ENCODE measurements at places on chromosomes 7 and 10.

- DNase-seq = no peak
These were observed 378.5 kb downstream of the CCSER2 start for GRCh38 chr10:84706875-84707274.

DNA sequence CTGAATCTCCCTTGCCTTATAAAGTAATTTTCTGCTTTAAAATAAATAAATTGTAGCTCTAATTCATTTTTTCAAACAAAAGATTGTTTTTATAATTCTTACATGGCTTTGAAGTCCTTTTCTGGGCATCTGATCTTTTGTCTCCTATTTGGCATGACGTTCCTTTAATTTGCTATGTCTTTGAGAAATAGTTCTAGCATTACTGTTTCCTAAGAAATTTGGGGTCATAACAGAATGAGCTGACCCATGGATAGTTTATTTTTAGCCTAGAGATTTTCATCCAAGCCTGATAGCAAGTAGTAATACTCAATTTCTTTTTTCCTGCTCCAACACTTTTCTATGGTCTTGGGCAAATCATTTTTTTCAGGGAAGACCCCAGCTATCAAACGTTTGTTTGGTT, 31.4 kb downstream of the CCDC71L start:
- no peak for DNase-seq

- no peak for DNase-seq
These were observed 43.1 kb downstream of the NKX6-2 start for GRCh38 chr10:132742837-132743194.

- DNase-seq = no peak
These were observed 93.7 kb upstream of the NMT2 start for GRCh38 chr10:15262036-15262713.

DNA sequence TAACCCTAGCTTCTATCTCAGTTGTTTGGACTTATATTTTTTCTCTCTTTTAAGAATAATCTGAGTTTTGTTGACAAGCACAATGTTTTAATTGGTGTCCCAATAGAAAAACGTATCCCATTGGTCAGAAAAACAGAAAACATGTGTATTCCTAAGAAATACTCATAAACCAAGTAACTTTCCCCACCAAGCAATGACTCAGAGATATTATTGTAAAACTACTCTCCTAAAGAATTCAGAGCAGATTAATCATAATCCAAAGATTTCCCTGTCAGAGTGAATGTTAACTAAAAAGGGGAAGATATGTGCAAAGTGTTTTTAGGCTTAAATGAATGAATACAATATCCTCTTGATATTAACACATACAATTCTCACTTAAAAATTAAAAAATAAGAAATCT, 29.4 kb upstream of the MBL2 start:
- no peak for DNase-seq

DNA sequence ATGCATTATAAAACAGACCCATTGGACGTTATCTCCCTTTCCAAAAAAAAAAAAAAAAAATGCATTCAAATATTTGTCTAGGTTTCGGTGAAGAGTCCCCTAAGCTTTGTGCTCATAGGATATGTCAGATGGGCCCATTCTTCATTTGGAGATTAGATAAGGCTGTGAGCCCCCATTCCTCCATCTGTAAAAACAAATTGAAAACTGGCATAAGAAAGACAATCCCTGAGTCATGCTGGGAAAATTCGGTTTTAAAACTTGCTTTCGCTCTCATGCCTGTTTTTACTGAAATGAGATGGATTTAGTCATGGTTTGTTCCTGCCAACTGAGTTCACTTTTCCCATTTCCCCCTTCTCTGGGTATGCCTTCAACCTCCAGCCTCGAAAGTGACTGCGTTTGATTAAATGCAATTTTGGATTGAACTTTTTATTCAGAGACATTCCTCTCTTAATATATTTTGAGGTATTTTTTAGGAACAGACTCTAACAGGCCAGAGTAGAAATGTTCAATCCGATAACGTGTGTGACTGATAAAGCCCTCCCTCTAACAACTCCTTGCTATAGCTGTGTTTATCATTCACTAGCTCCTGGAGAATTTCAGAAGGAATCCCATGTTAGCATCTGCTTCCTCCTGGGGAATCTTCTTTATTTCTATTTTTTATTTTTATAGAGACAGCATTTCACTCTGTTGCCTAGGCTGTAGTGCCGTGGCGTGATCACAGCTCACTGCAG, 190.9 kb upstream of the LYZL2 start:
- DNase-seq = no peak

- DNase-seq = no peak
These were observed 30.0 kb upstream of the EIF5AL1 start for GRCh38 chr10:79482304-79482703.

DNA sequence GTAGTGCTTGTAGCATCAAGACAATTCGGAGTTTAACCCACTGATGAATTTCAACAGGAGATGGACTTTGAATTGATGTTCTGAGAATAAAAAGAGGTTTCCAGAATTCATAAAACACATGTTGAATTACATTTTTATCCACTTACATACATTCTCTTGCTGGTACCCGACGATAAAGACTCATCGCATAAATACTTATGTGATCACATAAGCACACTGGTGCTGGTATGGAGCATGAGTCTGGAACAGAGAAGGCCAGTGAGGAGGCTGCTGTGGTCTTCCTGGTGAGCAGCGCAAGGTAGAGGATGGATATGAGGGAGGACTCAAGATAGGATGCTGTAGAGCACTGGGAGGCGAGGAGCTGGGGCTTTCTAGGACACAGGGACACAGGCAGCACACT, 109.0 kb downstream of the RNF216 start:
- no peak for DNase-seq

DNA sequence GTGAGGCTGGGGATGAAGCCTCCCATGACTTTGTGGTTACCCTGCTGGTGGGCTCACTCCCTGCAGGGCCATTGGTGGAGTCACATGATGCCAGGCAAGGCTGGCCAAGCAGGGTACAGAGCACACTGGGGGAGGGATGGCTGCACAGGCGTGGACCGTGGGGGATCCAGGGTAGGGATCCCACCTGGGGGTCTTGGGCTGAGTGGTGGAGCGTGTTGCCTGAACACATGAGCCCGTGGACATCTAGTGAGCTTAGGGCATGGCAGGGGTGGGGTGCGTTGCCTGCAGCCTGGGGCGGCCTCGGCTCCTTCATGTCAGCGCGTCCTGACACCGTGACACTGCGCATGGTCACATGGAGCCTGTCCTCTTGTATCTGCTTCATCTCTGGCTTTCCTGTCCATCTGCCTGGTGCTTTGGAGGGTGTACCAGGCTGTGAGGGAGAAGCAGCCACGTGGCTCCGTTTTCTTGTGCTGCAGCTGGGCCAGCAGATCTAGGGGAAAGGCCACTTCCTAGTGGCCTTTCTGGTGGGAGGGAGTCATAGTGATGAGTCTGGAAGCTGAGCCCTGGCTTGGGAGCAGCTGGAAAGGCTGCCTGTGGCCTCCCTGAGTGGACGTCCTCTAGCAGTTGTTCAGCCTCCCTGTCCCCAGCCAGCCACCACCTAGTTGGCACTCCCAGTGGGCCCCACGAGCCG, 96.2 kb downstream of the LHPP start:
- no peak for DNase-seq

- DNase-seq = no peak
These were observed 621.4 kb downstream of the POM121L12 start for GRCh38 chr7:53656881-53657280.

GRCh38 chr7:139358541-139359365, 941 bp upstream of the LUC7L2 start:
- DNase-seq = peak; percentile 42

GRCh38 chr7:80057488-80057887, 77.1 kb upstream of the GNAI1 start:
- no peak for DNase-seq

DNA sequence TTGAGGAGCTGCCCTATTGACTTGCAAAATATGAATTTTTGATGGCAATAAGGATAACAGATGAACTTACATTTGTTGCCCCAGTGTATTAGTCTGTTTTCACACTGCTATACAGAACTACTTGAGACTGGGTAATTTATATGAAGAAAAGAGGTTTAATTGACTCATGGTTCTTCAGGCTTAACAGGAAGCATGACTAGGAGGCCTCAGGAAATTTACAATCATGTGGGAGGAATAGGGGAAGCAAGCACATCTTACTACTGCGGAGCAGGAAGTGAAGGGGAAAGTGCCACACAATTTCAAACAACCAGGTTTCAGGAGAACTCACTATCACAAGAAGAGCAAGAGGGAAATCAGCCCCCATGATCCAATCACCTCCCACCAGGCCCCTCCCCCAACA, 57.9 kb downstream of the ZNF22 start:
- DNase-seq = no peak

DNA sequence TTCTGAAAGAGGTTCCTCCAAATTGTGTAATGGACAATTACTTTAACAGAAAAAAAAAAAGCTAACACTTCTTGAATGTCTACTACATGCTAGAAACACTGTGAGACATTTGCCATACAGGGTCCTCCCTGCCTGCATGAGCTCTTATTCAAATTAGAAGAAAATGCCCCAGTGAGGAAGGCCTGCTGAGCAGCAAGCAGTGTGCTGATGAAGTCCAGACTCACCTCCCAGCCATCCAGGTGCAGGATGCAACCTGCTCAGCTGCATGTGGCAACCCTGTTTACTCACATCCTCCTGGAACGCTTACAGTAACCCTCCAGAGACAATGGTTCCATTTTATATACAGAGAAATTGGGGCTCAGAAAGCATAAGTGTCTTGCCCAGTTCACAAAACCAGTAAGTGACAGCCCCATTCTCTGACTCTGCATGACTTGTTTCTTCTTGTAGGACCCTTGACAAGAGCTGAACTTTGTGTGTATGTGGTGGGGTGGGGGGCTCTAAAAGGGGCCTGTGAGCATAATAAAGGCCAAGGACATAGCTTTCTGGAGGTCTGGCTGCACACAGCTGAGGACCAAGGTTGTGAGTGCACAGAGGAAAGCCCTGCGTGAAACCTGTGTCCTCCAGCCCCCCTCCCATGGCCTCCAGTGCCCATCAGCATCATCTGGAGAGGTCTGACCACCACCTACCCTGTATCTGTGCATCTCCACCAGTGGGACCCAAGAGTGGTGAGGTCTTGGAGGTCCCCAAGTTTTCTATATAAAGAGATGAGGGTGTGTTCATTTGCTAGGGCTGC, 387.8 kb downstream of the GRID1 start:
- DNase-seq = no peak

GRCh38 chr7:11130012-11130411, 156.3 kb downstream of the PHF14 start:
- peak; percentile 31 for DNase-seq

- DNase-seq = no peak
These were observed 625.5 kb upstream of the GALNT17 start for GRCh38 chr7:70506434-70506833.

DNA sequence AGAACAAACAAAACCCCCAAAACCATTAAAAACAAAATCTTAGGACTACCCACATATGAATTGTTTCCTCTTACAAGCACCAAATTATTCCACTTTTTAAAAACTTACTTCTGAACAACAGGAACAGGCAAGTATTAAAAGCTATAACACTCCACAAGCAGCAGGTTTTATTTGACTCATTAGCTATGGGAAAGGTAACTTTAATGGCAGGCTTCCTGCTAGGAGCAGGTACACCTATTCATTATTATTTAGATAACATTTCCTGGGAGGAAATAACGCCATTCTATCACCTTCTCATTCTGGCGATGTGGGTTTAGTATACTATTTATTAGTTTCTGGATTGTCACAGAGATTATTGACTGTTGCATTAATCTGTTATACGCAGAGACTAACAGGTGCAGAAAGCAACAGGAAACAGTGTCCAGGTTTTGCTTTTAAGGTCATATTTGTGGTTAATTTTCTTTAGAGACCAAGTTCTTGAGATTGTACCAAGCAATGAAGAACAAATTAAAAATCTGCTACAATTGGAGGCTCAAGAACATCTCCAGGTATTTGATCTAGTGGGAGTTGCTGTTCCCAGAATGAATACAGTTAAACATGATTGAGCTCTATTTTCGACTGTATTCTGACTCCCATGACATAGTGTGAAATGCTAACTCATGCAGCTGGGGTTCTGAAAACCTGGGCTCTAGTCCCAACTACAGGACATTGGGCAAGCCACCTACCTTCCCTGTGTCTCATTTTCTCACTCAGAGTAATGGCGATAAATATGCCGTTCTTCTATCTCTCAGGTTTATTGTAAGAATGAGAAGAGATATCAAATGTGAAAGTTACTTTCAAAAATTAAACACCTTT, 2.0 kb downstream of the CPA2 start:
- DNase-seq = no peak

DNA sequence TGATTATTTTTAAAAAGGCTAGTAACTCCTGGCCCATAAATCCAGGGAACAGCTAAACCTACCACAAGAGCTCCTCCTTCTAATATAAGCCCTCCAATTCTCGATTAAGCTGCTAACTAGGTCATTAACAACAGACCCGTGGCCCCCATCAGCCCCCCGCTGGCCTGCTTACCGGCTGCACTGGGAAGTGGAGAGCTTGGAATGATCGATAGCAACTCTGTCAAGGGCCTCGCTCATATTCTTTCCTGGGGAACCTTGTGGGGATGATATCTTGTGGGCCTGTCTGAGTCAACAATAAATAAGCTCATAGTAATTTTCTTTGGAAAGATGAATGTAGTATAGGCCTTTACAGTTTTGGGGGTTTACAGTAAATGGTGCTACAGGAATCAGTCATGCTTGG, 353.5 kb downstream of the TCERG1L start:
- DNase-seq = no peak

DNA sequence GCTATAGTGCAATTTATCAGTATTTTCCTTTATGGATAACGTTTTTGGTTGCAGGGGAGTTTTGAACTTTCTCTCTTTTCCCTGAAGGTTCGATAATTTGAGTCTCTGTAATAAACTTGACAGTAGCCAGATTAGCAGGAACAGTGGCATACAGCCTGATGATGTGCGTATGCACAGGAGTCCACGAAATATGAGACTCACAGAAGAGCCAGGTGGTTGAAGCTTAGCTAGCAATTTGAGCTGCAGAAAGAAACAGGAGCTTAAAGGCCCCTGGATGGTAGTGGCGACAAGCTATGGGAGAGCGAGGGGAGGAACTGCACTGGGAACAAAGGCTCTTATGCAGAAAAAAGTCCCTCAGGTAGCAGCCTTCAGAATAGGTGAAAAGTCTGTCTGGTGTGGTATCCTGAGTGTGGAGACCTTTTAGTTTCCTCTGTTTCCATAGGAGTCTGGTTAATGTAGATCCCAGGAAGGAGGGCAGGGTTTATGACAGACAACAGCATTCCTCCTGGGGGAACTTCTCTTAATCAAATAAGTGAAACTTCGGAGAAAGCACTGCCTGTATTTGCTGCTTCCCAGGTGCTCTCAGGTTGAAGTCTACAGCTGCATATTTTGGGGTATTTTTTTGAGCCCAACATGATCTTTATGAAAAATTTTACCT, 32.7 kb downstream of the FANK1 start:
- no peak for DNase-seq

GRCh38 chr7:37918526-37918925, 1.9 kb upstream of the SFRP4 start:
- DNase-seq = no peak

- DNase-seq = no peak
These were observed 230.5 kb upstream of the AUTS2 start for GRCh38 chr7:69367780-69368179.

- DNase-seq = no peak
These were observed 1.6 kb downstream of the SFMBT2 start for GRCh38 chr10:7409045-7409731.
